ENCODE measurements at places on chromosomes 11 and 22.

- no peak for DNase-seq
These were observed 1.0 kb upstream of the PLAAT2 start for GRCh38 chr11:63564056-63564774.

- DNase-seq, result no peak
These were observed 263.9 kb downstream of the NXPE2 start for GRCh38 chr11:114942207-114942606.

DNA sequence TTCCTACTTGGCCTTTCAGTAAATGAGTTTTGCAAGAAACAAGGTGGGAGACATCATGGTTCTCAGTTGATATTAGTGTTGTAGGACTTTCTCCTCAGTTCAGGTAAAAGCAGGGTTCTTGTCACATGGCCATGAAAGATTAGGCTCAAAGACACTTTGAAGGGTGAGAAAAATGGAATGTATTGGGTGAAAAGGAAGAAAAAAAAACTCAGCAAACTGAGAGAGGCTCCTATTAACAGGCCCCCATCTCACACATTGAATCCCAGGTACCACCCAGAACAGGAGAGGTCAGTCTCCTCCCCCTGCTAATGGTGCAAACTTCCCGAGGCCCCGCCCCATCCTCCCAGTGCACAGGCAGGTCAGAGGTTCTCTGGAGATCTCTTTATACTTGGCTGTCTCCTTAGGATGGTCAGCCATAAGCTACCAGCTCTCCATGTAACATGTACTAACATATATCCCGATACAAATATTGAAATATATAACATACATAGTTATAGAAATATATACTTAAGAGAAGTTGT, 62.2 kb downstream of the MICAL2 start:
- DNase-seq, result no peak

- DNase-seq, result no peak
These were observed 31.3 kb downstream of the ABCC8 start for GRCh38 chr11:17445240-17445795.

DNA sequence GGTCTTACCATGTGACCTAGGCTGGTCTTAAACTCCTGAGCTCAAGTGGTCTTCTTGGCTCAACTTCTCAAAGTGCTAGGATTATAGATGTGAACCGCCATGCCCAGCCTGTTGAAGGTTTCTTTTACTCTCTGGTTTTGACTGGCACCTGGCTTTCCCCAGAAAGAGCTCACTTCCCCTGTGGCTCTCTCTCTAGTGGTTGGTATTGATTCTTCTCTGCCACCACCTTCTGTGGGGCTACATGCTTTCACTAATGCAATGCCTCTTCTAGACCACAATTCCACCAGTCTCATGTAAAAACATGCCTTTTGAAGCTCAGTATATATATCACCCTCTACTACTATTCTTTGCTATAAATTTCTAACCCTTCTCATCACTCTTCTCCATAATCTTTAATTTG, 67.2 kb downstream of the CCDC83 start:
- DNase-seq, result no peak

DNA sequence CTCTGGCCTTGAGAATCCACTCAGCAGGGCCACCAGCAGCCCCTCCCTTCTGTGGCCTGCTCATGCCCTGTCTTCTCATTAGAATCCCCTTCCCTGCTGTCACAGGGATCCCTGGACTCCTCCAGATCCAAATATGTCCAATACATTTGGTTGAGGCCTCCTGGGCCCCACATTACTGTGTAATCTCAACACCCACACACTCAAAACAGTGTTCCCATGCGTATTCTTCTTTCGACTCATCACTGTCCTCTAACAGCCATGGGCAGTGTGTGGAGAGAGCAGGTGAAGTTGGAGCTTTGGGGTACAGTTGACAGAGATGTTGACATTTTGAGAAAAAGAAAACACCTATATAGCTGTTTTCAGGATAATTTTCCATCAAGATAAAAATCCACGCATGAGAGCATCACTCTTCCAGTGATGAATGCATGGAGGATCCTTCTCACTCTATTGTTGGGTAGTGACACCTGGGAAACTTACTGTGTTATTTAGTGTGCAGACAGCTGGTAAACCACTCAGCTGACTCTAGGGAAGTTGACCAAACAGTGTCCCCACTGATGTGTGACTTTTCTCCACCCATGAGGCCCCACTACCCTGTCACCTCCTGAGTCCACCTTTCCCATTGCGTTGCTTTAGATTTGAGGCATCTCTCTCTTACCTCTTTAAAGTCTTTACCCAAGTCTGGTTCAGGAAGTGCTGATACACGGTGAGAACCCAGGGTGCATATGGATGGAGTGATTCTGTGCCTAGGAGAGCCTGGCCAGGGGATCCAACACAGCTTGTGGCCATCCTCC, 28.7 kb upstream of the VPREB1 start:
- no peak for DNase-seq

DNA sequence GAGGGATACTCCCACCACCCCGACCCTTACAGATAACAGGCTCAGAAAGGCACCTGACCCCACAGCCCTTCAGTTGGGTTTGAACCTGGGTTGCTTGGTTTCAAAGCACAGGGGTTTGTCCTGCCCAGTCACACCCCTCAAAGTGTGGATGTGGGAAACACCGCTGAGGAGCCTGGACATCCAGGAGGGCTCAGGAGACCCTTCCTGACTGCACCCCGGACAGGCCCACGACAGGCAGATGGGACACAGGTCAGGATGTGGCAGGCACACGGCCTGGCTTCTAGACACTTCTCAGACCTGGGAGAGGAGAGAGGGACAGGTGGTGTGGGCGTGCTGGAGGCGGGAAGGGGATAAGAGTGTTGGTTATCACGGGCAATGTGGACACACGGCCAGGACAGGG, 932.3 kb downstream of the BRD1 start:
- DNase-seq, result no peak

DNA sequence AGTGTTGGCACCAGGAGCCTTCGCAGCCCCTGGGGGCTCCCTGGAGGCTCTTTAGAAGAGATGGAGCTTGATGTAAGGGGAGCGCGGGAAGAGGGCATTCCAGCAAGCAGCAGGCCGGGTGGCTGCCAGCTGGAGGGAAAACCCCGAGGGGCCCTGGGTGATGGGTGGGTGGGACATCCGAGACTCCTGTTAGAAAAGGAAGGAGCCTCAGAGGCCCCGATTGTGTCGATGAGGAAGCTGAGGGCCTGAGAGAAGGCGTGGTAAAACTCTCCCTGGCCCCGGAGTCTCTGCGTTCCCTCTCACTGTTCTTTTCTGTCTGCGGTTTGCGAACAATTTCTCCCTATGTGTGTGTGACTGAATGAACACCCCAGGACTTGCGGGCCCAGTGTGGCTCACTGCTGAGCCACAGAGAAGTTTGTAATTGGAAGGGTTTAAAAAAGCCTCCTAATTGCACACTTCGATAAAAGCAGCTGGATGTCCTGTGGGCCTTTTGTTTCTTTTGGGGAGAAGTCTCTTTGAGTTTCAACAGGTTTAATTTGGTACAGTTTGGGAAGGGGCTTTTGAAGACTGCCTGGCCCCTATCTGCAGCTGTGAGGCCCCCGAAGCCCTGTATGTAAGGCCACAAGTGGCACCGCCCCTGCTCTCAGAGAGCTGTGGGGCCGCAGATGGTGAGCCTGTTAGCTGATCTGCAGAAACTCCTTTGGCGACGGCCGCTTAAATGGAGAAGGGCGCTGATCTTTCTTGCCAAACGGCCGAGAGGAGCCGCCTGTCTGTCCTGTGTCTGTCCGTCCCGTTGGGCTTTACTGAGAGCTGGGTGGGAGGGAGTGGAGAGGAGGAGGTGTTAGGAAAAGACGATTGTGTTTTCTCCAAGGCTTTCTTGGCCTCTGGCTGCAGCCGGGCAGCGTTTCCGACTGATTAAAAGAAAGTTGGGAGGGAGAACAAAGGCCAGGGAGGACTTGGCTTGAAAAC, 2.0 kb downstream of the FBLN1 start:
- DNase-seq, result no peak
